ENCODE measurements at places on chromosomes 2 and 18. TPM values are rescaled to one million over a fixed set of nuclear protein-coding genes. Genes with fewer than 3 reads are reported as not detected.

The VPS4B gene
- 48.0 TPM for total RNA-seq

The STAT4 gene
- total RNA-seq = 0.51 TPM

The IL1R2 gene
- total RNA-seq = 1.0 TPM

The CMPK2 gene
- 0.26 TPM for total RNA-seq

The PSME4 gene
- 26.8 TPM for total RNA-seq

The NEDD4L gene
- 8.5 TPM for total RNA-seq

The CD28 gene
- total RNA-seq = not detected

The HOXD8 gene
- total RNA-seq = not detected

The NAT8 gene
- not detected for total RNA-seq

The GULP1 gene
- total RNA-seq = 71.7 TPM

The GALNT5 gene
- total RNA-seq = 32.4 TPM

The GBX2 gene
- total RNA-seq = not detected

The MARCHF4 gene
- total RNA-seq = 0.26 TPM

The RAMP1 gene
- 16.4 TPM for total RNA-seq

The ANO7 gene
- 0.50 TPM for total RNA-seq

The NDC80 gene
- total RNA-seq = 9.7 TPM

The CPLX4 gene
- not detected for total RNA-seq

The NOTO gene
- not detected for total RNA-seq

The GNAL gene
- total RNA-seq = 0.77 TPM

The RIT2 gene
- total RNA-seq = not detected

The IKZF2 gene
- total RNA-seq = 8.2 TPM

The CXCR2 gene
- total RNA-seq = not detected

The GRP gene
- total RNA-seq = not detected

The MRO gene
- total RNA-seq = under 0.01 TPM

The CRYBA2 gene
- not detected for total RNA-seq

The LIMS2 gene
- 0.51 TPM for total RNA-seq

Data from fibroblast of lung (primary cell).